Foreskin fibroblast (primary cell): ENCODE measurements at places on chromosomes 6 and 20.

DNA sequence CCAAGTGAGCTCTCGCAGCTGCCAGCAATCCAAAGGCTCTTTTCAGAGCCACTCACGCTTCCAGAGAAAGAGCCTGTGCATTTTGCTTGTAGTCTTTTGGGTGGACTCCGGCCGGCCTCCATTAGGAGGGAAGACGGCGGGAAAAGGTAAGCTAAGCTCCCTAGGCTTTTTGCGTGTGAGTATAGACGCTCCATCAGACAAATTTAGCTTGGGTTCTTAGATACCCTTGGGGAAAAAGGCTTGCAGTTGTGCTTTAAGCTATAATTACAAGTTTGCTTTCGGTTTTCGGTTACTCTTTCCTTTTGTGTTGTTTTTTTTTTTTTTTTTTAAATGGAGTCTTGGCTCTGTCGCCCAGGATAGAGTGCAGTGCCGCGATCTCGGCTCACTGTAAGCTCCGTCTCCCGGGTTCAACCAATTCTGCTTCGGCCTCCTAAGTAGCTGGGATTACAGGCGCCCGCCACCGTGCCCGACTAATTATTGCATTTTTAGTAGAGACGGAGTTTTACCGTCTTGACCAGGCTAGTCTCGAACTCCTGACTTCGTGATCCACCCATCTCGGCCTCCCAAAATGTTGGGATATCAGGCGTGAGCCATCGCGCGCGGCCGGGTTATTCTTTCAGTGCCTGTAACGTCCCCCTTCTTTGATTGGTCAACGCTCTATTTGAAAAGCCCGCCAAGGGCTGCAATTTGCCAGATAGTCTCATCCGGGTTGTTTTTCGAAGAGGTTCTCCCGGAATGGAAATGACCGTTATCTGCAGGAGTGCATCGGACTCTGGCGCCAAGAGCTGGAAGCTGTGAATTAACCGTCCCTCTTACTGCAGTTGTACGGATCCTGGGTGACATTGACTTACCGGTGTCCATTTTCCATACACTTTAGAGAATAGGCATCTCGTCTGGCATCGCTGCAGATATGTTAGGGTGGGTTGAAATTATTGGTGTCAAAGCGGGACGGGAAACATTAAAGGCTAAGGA, 18.1 kb downstream of the OR2B2 start:
- DNase-seq, result peak; percentile 97

- no peak for DNase-seq
Measured at GRCh38 chr6:92715991-92716390, 703.4 kb downstream of the EPHA7 start.

- DNase-seq, result no peak
Measured at GRCh38 chr6:62246087-62246486, 39.9 kb downstream of the KHDRBS2 start.

DNA sequence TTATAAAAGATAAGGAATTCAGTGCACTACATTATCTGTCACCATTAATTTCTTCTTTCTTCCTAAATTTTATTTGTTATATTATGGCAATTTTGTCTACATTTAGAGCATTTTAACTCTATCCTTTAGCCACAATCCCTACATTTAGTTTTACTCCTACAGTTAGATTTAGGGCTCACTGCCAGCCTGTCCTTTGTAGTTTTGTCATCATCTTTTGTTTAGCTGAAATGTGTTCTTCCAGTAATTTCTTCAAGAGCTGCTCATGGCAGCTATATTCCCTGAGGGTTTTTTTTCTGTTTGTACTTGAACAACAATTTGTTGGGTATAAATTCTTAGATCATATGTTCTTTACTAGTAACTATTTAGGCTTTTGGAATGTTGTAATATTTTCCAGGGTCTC, 72.7 kb upstream of the B3GAT2 start:
- no peak for DNase-seq

DNA sequence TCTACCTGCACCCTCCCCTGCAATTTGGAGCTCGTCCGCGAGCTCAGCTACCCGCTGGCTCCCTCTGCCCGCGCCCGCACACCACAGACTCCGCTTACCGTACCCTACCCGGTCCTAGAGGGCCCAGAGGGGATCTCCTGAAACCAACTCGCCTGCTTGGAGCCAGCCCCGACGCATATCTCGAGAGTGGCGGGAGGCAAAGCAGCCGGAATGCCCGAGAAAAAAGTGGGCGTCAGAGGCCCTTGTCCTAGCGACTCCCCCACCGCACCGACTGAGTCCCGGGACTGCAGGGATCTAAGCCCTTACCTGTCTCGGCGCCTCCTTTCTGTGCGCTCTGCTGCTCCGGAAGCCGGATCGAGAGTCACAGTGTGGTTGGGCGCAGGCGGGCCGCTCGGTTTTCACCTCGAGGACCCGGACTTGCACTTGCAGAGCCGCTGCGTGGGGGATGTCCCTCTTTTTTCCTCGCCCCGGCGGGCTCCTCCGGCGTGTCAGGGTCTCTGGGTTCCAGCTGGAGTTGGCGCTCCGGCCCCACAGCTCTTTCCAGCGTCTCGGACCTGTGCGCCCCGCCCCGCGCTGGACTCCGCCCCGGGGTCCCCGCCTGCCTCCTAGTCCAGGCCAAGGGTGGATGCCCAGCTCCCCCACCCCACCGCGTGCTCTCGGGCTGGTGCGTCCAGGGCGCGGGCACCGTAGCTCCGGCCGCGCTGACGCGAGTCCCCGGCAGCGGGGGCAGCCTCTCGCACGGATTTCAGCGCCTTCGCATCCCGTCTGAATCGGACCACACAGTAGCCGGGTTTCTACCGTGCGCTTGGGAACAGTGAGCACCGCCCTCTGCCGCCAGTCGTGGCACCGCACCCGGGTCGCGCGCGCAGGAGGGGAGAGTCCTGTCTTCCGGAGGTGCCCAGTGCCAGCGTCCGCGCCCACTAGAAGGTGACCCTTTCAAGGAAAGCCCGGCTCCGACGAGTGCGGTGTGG, at the start of gene PROKR2:
PROKR2 (minus strand) TSS at position 767 of the 971 bp plus-strand sequence. CDS start 2,585 bp downstream, outside the sequence.
- no peak for DNase-seq

- no peak for DNase-seq
Measured at GRCh38 chr6:1079525-1079924, 232.4 kb upstream of the FOXQ1 start.

DNA sequence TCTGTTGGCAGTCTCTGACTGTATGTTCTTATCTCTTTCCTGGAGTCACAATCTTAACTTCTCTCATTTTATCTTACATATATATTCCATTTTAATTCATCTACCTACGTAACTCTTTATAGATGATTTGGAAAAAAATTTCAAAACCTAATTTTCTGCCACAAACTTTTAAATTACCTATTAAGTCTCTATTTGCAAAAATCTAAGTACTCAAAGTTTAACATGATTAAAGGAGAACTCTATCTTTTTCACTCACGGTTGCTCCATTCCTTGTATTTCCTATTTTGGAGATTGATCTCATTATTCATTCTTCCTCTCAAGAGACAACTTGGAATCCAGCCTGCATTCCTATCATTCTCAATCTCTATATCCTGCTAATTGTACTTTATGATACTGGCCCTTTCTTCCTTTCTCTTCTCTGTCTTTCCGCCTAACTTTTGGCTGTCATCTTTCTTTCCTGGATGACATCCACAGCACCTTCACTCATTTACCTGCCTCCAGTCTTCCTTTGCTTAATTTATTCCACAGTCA, 1071.1 kb upstream of the CITED2 start:
- peak; percentile 78 for DNase-seq

DNA sequence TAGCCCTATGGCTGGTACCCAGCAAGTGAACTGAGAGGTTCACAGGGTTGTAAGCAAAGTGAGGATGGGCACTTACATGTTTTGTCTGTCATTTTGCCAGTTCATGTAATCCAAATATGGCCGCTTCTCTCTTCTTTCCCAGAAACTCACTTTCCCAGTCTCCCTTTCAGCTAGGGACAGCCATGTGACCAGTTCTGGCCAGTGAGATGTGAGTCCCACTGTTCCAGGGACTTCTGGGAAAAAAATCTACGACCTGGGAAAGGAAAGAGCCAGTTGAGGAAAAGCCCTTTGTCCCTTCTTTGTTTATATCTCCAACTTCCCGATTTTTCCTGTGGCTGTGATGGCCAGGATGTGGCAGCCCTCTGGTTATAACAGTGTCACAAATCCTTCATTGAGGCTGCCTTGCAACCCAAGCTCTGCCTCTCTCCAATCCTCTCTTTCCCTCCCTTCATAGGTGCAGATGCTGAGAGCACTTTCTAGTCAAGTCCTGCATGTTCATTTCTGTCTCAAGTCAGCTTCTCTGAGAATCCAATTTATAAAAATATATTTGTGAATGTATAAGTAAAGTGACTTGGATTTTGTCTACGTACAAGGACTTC, 148.6 kb upstream of the ZFP64 start:
- DNase-seq, result no peak

- DNase-seq, result no peak
Measured at GRCh38 chr6:169513478-169514193, 188.2 kb downstream of the WDR27 start.

DNA sequence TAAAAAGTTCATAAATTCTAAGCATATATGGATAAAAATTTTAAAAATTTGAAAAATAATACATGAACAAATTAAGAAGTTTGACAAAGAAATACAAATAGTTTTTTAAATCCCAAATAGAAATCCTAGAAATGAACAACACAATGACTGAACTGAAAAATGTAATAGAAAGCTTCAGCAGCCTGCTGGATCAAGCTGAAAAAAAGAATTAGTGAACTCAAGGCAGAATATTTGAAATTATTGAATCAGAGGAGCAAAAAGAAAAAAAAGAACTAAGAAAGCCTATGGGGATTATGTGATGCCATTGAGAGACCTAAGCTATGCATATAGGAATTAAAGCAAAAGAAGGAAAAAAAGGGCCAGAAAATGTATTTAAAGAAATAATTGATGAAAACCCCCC, 39.9 kb upstream of the TFB1M start:
- DNase-seq, result no peak

DNA sequence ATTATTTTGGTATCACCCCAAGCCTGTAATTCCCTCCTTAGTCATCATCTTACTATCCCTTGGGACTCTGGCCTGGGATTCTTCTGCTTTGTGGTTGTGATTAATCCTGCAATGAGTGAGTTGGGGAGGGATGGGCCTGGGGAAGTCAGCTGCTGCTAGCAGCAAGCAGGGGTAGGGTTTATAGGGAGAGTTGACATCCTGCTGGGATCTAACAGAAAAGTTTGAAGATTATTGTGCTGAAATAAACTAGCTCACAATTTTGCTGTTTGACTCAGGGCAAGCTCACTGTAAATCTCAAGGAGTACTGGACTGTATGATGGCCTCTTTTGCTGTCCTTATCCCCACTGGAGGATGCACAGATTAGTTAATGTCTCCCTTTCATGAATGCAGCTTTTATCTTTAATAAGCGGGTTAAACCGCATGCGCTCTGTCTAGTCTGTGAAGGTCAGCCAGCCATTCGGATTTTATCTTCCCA, 83.4 kb downstream of the JARID2 start:
- DNase-seq, result peak; percentile 92

DNA sequence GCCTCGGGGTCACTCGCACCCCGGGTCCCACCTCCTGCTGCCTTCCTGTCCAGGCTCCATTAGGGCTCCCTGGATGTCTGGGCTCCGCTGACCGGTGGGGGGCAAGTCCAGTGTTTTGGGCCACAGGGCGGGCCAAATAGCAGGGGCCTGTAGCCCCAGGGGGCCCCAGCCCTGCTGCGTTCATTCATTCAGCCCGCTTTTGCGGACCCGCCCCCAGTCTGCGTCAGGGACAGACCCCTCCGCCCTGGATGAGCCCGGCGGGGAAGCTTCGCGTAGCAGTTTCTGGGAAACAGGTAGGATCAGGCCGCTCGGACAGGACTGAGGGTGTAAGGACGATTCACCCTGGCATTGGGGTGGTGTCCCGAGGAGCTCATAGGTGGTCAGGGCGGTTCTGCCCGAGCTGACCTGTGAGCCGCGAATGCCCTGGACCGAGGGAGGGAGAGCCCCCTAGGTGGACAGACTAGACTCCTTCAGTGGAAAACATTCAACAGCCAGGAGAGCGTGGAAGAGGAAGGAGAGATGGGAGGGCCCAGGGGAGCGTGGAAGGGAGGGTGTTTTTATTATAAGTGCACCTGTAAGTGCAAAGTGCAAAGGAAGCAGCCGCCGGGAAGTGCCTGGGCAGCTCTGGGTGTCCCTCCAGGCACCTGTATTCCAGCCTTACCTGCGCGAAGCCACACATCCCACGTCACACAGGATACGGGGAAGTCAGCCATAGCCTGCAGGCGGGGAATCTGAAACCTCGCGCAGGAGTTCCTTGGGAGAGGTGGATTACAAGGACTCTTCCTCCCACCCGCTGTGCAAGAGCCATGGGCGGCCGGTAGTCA, 662 bp downstream of the ENTPD6 start:
- DNase-seq, result peak; percentile 5

DNA sequence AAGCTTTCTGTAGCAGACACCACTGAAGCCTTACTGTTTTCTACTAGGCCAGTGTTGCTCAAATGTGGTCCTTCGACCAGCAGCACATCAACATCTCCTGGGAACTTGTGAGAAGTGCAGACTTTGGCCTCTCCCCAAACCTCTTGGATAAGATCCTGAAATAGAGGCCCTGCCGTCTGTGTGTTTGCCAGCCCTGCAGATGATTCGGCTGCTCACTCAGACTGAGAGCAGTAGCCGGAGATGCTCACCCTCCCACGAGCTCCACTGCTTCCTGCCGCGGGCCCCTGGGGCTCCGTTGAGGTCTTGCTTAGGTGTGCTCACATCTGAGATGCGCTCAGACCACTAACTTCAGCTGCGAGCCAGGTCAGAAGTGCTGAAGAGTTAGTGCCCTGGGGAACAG, 129.5 kb upstream of the SSTR4 start:
- DNase-seq, result peak; percentile 80

GRCh38 chr6:91167846-91168245, 581.0 kb upstream of the MAP3K7 start:
- no peak for DNase-seq

DNA sequence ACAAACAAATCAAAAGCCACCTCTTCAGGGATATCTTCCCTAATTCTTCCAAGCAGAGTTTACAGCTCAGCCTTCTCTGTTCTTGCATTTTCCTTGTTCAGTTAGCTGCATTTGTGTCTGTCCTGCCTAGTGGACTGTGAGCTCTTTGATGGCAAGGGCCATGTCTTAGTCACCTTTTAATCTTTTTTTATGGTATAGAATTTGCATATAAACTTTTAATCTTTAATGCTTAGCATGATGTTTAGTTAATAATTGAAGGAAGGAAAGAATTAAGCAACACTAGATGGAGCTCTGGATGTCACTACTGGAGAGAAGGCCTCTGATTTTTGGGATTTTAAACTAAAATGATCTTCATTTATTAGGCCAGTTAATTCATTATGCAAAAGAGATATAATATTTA, 12.1 kb downstream of the PPP2R5D start:
- DNase-seq, result no peak
